Fibroblast of pulmonary artery (primary cell): ENCODE measurements at places on chromosomes 2 and 18.
A peak's percentile ranks its signal among the peaks of the same experiment; 100 is the strongest.

DNA sequence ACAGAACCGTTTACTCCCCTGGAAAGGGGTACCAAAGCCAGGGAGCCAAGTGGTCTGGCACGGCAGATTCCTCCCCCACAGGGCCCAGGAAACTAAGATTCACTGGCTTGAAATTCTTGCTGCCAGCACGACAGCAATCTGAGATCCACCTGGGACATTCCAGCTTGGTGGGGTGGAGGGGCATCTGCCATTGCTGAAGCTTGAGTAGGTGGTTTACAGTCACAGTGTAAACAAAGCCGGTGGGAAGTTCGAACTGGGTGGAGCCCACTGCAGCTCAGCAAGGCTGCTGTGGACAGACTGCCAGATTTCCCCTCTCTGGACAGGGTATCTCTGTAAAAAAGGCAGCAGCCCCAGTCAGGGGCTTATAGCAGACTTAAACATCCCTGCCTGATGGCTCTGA, 901.7 kb upstream of the LRRTM1 start:
- DNase-seq, result no peak

DNA sequence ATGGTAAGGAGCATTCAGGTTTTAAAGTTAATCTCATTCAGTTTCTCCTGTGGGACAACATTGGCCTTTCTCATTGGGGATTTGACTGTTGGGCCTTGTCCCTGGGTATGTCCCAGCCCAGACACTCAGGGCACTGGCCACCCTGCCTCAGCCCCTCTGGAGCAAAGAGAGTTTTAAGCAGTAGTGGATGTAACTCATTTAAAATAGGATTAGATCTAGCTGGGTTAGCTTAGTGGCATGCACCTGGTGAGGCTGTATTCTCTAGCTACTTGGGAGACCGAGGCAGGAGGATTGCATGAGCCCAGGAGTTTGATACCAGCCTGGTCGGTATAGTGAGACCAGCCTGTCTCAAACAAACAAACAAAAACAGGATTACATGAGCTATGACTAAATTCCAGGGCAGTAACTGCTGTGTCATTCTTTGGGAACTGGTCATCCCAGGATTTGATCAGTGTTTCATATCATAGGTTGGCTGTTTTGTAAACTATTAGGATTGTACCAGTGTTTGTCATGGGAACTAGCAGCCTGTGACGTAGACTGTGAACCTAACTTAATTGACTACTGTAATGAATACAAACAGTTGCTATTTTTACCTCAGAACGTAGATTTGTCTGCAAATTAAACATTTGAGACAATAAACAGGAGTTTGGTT, 12.5 kb downstream of the INPP4A start:
- DNase-seq, result peak; percentile 89

DNA sequence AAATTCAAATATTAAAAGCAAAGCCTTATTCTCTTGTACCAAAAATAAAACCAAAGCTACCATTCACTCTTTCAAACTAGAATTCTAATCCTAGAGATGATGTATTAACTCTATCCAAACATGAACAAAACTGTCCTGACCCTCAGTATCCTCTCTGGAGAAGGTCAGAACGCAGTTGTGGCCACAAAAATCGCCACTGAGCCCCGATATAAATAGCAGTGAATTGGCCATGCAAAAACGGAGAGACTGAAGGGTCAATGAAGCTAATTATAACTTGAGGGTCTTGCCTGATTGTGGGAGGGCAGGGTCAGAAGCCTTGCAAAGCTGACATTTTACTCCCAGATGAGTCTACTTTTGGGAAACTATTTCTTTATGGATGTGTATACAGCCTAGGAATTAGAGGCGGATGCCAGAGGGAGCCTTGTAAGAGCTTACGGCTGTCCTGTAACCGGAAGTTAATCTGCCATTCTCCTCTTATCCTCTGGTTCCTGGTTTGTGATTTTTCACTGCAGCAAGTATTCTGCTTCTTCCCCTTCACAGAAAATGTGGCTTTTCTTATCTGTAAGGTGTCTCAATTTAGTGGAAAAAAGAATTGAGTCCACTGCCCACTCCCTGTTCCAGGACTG, 28.1 kb downstream of the CAVIN2 start:
- peak; percentile 23 for DNase-seq

GRCh38 chr2:205885492-205886099, 200.4 kb downstream of the INO80D start:
- peak; percentile 84 for DNase-seq

DNA sequence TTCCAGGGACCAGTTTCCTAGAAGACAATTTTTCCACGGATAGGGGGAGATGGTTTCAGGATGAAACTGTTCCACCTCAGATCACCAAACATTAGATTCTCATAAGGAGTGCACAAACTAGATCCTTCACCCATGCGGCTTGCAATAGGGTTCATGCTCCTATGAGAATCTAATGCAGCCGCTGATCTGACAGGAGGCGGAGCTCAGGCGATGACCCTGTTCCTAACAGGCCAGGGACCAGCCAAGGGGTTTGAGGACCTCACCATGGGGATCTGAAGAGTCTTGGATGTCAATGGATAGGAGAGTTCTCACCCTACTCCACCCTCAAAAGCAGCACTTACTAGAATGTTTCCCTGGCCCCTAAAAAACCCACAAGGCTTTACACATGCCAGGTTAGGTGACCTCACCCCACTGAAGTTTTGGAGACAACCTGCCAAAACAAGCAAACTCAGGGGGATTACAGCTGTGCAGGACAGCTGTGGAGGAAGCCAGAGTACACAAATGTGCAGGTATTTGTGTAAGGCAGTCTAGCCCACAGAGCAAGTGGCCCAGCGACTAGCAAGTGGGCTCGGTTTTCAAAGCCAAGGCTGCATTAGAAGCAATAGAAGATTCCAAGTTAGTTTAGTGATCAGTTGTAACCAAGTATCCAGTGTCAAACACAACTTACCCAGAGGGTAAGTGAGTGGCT, 3.9 kb downstream of the EVA1A start:
- no peak for DNase-seq

DNA sequence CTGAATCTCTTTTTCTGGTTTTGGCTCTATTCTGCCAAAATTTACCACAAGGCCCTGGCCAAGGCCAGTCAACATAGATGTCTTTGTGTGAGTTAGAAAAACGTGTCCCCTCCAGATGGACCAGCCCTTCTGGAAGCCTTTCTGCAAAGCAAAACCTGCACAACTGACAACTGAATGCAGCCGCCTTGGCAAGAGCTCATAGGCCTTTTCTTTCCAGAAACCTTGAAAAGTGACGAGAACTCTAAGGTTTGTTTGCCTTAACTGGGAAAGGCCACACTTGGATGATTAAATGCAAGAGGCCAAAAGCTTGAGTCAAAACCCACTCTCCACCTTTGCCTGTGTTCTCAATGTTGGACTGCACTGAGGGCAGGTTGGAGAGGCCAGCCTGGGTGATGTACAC, 103.9 kb downstream of the COLEC12 start:
- no peak for DNase-seq
